Activated CD4-positive, alpha-beta T cell treated with anti-CD3 and anti-CD28 coated beads for 4 hours (primary cell): ENCODE measurements at places on chromosomes 1 and 21.

GRCh38 chr1:167373398-167373797 is 144.9 kb downstream of the CD247 start:
- no peak for DNase-seq

GRCh38 chr1:151819227-151819835 is 12.3 kb downstream of the RORC start:
- no peak for DNase-seq

- DNase-seq, result peak; percentile 33
Observed at GRCh38 chr1:212700892-212701819, 1.5 kb upstream of the BATF3 start.

DNA sequence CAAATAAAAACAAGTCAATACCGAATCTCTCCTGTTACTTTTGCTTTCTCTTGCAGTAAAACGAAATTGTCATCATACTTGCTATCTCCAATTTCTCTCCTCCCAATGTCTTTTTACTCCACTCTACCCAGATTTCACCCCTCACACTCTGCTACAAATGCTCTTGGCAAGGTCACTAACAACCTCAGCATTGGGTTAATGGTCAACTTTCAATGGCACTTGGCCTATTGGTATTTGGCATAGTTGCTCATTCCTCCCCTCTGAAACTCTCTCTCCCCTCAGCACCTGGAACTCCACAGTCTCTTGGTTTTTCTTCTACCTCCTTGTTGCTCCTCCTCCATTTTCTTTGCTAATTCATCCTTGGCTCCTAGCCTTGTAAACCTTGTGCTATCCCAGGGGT is 367.3 kb downstream of the PTPRU start:
- DNase-seq, result no peak

- peak; percentile 51 for DNase-seq
Observed at GRCh38 chr1:43453442-43454269, at the start of gene HYI. TSS of gene HYI (minus strand) at chr1:43453931. CDS start at chr1:43453793, 138 bp downstream.

- DNase-seq, result no peak
Observed at GRCh38 chr1:53636621-53637171, 102.3 kb downstream of the GLIS1 start.

DNA sequence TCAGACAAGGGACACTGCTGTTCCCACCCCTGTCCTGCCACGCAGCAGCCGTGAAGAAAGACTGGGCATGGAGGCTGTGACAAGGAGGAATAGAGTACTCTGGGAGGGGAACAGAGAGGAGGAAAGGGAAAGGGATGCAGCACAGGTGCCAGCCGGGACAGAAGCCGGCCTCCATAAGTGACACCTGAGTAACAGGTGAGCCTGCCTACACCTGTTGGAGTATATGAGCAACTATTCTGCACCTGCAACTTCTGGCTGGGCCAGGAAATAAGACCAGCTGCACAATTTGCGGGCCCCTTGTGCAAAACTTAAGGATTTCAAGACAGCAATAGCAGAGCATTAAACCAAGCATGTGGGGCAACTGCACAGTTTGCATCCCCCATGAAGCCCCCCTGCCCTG is 72.5 kb upstream of the GOLT1A start:
- no peak for DNase-seq
